ENCODE measurements at places on chromosomes 7 and 10. TPM values are rescaled to one million over a fixed set of nuclear protein-coding genes. Genes with fewer than 3 reads are reported as not detected.

ADK gene
- total RNA-seq: 47.4 TPM

NUP205 gene
- 110 TPM for total RNA-seq

CYP2C8 gene
- not detected for total RNA-seq

ATG9B gene
- 4.7 TPM for total RNA-seq

CCDC172 gene
- total RNA-seq: not detected

FOXI2 gene
- total RNA-seq: not detected

TMEM178B gene
- total RNA-seq: 3.7 TPM

GPR22 gene
- total RNA-seq: not detected

PURB gene
- 42.6 TPM for total RNA-seq

SMO gene
- 0.56 TPM for total RNA-seq
